ENCODE measurements at places on chromosomes 11 and 22.

DNA sequence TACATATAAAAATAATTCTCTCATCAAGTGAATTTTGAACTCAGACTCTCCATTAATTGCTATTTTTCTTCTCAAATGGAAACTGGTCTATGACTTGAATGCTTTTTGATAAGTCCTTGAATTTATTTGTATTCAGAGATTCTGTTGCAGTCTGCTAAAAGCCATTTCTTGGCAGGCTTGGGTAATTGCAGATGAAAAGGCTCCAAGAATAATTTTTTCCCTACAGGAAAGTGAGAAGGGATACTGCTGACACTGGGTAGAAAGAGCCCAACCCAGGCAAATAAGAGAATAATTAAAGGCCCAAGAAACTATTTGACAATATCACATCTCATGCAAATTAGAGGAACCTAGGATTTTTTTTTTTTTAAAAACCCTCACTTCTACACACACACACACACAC, 246.5 kb upstream of the DDI1 start:
- no peak for DNase-seq

- no peak for DNase-seq
Observed at GRCh38 chr11:19660076-19660475, 52.6 kb upstream of the NAV2 start.

DNA sequence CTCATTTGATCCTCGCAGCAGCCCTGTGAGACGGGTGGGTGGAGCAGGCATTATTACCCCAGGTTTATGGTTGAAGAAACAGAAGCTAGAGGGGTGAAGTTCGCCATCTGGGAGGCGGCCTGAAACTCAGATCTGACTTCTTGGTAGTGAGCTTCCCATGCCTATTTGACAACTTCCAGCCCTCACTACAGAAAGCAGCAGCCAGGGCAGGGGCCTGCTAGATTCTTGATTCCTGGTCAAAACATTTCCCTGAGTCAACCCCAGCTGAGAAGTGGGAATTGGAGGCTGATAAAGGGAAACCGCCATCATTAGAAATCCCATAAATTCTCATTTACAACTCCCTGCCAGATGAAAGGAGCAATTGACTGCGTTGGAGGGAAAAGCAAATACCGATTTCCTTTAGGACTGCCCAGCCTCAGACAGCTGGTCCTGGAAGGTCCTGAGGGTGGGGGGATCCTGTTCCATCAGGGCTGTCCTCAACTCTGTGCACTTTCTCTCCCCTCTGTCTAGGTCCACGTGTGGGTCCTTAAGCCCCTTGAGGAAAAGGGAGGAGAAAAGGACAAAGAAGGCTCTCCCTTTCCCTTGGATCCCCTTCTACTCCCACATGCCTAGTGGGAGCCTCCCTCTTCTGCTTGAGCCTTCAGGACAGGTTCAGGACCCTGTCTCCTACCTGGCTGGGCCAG, 10.2 kb upstream of the NECTIN1 start:
- DNase-seq = no peak

DNA sequence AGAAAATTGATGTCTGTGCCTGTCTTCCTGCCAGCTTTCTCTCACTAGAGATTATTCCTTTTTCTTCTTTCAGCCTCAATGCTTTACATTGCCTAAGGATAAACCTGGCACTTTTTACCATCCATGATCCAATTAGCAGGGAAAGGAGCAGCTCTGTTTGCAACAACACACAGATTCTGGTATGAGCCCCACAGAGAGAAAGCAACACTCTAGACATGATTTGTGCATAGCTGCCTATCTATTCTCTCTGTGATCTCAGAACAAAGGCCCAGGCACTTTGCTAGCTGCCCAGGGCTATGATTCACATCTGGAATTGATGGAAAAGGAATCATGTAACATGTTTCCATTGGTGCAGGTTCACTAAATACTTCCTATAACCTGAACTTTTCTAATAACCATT, 685.0 kb downstream of the ETS1 start:
- no peak for DNase-seq

DNA sequence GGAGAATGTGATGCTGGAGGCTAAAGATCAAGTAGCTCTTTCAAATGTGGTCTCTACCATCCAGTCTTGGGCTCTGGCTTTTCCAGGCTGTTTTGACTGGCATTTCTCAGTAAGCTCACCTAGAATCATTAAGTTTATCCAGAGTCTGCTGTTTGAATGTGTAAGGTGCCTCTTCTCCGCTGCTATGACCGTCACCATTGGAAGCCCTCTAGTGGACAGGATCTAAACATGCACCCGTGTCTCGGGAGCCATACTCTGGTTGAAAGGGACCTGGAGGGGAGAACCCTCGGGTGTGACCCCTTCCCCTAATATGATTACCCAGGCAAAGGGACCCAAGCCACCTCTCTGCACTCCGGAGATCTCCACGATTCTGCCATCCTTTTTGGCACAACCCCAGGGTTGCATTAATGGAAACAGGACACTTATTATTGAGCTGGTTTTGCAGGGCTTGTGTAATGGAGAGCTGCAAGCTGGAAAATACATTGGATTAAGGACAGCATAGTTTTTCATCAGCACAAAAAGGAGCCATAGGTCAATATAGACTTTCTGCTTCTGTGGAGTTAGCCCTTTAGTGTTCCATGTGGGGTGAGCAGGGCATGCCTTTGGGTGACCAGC, 191.0 kb upstream of the LARGE1 start:
- DNase-seq = no peak

DNA sequence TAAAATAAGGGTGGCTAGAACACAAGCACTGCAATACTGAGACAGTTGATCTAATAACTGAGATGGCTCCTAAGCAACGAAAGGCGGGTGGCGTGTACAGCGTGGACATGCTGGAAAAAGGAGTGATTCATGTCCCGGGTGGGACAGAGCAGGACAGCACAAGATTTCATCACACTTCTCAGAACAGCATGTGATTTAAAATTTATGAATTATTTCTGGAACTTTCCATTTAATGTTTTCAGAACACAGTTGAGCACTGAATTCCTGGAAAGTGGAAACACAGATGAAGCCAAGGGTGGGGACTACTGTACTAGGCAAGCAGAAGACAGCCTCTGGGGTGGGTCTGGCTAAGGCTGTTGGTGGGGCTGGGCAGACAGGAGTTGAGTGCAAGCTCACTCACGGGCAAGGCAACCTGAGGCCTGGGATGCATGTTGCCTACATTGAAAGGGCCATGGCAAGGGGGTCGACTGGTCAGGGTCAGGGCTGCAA, 165.6 kb upstream of the DDI1 start:
- DNase-seq = no peak

DNA sequence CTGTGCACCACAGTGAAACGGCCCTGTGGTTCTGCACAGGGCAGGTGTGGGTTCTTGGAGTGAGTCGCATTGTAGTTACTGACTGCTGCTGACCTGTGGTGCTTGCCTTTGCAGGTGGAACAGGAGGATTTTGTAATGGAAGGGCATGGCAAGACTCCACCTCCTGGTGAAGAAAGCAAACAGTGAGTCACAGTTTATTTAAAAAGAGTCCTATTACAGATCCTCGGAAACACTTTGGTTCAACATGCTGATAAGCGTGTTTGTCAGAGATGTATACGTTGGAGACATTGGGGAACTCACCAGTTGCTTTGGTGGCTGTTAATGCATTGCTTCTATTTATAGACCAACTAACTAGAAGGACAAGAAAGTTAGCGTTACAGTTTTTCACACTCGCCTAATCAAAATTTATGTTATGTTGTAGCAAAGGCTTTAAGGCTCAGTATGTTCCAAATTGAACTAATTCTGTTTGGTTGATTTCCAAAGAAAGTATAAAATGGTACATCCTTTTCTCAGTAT, 21.7 kb upstream of the TNRC6B start:
- no peak for DNase-seq

GRCh38 chr11:76918941-76919386, 58.2 kb downstream of the ACER3 start:
- DNase-seq = no peak

GRCh38 chr11:75775056-75775455, 6.5 kb downstream of the DGAT2 start:
- DNase-seq = no peak

DNA sequence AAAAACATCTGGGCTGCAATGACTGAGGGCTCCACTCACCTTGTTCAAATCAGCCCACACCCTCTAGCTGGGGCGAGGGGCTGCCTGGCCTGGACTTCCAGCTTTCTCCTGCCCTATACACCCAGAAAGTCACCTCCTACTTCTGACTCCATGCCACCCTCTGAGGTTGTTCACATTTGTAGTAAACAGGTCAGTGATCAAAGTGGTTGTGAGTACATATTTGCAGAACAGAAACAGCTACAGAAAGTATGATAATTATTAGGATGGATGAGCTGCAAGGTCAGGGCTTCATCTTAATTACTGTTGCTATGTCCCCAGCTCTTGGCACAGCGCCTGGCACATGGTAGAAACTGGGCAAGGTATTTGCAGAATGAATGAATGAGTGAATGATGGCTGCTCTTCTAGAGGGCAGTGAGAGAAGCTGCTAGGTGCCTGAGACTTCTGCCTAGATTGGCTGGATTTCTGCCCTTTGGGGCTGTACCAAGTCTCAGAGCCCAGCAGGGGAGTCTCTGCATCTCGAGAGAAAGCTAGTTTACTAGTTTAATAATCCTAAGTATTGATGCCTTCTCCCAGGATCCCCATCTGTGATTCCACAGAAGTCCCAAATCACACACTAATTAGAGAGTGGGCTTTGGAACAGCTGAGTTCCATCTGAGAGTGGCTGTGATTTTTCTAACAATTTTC, 36.0 kb downstream of the SYT13 start:
- no peak for DNase-seq

All from stimulated activated CD4-positive, alpha-beta T cell treated with anti-CD3 and anti-CD28 coated beads, Interleukin-1b, Interleukin-23, amount 100 ng/mL, for 1 hour (primary cell).